ENCODE measurements at places on chromosomes 4 and X. TPM values are rescaled to one million over a fixed set of nuclear protein-coding genes. Genes with fewer than 3 reads are reported as not detected.
A peak's percentile ranks its signal among the peaks of the same experiment; 100 is the strongest.

DNA sequence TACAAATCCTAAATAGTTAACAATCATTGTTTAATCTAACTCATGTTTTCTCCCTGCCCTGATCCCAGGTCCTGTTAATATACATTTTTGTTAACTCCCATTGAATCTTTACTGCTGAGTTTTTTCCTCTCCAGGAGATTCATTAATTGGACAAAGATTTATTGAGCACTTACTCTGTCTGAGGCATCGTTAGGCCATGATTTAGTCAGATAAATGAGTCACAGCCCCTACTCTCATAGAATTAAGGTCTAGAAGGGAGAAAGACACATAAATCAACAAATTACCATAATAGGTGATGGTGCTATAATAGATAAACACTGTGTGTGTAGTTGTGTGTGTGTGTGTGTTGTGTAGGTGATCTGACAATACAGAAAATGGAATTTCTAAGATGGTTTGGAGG is 112.5 kb downstream of the MAPK10 start:
- DNase-seq: no peak

- DNase-seq: peak; percentile 0
Measured at GRCh38 chrX:114152130-114152529, 431.8 kb upstream of the HTR2C start.

DNA sequence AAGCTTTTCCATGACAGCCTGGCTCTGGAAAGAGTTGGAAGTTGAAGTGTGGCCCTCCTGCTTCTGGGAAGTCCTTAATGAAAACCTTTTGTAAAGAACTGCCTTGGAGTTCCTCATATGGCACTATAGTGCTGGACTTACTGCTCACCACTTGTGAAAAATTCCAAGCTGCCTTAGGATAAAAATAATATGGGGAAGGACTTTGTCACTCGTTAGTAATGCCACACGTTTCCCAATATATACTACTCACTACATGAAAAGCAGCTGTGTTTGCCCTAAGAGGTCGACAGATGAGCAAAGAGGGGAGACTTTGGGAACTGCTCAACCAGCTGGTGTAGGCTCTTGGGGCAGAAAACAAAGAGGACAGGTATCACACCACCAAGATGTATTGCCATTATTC is 11.7 kb downstream of the OPHN1 start:
- DNase-seq: no peak

The MAGEB6B gene
- not detected for total RNA-seq

- no peak for DNase-seq
Measured at GRCh38 chr4:154035341-154035740, 246.5 kb upstream of the SFRP2 start.

- no peak for DNase-seq
Measured at GRCh38 chr4:53994382-53995102, 69.9 kb downstream of the CHIC2 start.

DNA sequence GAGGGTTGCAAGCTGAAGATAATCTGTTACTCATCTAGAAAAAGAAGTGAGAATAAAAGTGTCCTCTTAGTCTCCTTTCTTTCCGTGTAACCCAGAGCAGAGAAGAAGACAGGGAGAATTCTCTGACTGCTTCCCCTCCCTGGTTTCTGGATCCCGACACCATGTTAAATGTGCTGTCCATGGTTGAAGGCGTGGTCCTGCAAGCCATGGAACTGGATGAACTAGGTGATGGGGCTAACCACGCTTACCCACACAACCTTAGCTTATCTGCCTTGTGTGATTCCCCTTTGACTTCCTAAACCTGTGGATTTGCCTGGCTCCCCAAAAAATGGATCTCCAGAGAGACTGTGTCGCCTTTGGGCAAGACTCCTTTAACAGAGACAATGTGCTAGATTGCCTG is 907.6 kb downstream of the FSTL5 start:
- no peak for DNase-seq

DNA sequence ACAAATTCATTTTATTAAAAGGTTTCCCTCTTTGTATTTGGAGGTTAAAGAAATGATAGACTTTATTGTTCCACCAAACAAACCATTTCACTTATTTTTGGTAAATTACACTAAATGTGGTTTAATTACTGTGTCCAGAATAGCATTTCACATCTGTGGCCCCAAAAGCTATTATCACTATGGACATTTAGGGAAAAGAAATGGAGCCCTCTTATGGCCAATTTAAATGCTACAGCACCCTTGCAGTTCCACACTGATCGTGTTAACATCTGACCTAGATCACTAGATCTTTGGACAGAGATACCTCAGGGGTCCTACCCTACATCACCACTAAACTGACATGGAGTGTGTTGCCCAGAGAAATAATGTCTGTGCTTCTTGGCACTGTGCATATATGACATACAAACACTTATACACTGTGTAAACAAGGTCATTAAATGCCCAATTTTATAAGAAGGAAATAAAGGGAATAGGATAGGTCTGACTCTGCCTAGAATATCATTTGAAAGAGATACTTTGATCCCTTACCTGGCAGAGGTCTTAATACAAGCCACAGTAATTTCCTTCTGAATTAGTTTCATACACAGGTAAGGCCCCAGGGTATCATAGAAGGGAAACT is 163.9 kb downstream of the KDR start:
- no peak for DNase-seq

DNA sequence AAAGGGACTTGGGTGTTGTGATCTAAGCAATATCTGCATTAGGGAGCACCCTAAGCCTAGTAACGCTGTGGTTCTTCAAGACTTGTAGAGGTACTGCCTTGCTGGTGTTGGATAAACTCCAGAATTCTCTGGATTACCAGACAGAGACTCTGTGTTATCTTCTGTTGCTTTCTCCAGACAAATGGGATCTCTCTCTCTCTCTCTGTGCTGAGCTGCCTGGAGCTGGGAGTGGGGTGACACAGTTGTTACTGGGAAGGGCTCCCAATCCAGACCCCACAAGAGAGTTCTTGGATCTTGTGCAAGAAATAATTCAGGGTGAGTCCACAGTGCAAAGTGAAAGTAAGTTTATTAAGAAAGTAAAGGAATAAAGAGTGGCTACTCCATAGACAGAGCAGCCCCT is 48.8 kb downstream of the MCUB start:
- DNase-seq: no peak

The PCYT1B gene
- not detected for total RNA-seq

GRCh38 chr4:172982151-172982590 is 186.4 kb upstream of the GALNT7 start:
- peak; percentile 70 for DNase-seq

GRCh38 chr4:54473077-54473545 is 184.6 kb upstream of the KIT start:
- no peak for DNase-seq

GRCh38 chr4:125420526-125420925 is 105.8 kb downstream of the FAT4 start:
- no peak for DNase-seq

The OTUD6A gene
- total RNA-seq: not detected

The UGT2A3 gene
- not detected for total RNA-seq

The TIGD4 gene
- not detected for total RNA-seq

DNA sequence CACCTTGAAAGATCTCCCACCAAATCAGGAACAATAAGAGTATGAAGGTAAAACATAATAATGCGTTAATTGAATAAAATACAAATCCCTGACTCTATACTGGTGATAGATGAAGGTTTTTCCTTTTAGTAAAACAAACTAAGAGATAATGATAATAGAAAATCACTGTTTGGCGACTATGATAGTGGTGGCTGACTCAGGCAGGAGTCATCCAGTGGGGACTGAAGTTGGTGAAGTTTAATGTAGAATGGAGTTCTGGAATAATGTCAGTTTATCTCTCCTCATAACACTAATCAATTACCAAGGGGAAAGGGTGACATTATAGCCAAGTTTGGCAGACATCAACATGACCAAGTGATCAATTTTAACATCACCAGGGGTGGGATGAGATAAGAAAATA is 21.3 kb downstream of the ABCG2 start:
- no peak for DNase-seq

GRCh38 chrX:141732031-141732430 is 33.5 kb upstream of the SPANXD start:
- DNase-seq: no peak

The PAPSS1 gene
- 62.3 TPM for total RNA-seq

- no peak for DNase-seq
Measured at GRCh38 chr4:23213198-23213597, 520.5 kb downstream of the GBA3 start.

DNA sequence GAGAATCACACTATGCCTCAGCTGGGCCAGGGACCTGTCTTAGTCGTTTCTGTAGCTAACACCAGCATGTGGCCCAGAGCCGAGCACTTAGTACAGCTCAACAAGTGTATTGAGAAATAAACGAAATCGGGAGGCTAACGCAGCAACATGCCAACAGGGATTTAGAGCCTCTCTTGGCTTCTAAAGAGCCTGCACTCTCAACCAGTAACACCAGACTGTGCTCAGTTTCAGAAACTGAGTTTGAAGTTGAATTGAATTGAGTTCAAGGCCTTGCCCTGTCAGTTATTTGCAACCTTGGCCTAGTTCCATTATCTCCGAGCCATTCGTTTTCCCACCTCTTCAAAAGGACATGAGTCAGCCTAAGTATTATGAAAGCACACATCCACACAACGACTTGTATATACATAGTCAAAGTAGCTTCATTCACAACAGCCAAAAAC is 71.3 kb upstream of the LDB2 start:
- peak; percentile 26 for DNase-seq

GRCh38 chr4:41763729-41764128 is 15.2 kb upstream of the PHOX2B start:
- DNase-seq: no peak

- DNase-seq: no peak
Measured at GRCh38 chr4:8871417-8872401, at the start of gene HMX1. Gene HMX1 (minus strand): TSS chr4:8871839. CDS start chr4:8871614, 225 bp downstream.

- DNase-seq: no peak
Measured at GRCh38 chr4:79489506-79489905, 81.5 kb upstream of the GK2 start.

The ALAS2 gene
- not detected for total RNA-seq

DNA sequence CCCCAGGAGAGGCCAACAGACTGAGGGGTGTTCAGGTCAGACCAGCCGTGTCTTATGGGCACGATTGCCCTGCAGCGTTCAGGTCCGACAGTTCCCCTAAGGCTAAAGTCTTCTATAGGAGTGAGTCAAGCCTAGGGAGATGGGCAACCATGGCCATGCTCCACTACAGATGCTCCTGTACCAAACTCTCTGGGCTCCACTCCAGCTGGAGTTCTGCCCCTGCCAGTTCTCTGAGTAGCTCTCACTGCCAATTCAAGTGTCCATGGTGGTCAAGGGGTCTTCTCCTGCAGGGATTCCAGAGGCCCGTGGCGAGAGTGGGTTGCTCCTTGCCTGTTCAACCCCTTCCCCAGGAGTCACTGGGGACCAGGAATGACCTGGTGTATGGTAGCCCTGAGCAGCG is 38.2 kb downstream of the BEX3 start:
- no peak for DNase-seq

The NWD2 gene
- not detected for total RNA-seq

The VEGFD gene
- total RNA-seq: not detected

DNA sequence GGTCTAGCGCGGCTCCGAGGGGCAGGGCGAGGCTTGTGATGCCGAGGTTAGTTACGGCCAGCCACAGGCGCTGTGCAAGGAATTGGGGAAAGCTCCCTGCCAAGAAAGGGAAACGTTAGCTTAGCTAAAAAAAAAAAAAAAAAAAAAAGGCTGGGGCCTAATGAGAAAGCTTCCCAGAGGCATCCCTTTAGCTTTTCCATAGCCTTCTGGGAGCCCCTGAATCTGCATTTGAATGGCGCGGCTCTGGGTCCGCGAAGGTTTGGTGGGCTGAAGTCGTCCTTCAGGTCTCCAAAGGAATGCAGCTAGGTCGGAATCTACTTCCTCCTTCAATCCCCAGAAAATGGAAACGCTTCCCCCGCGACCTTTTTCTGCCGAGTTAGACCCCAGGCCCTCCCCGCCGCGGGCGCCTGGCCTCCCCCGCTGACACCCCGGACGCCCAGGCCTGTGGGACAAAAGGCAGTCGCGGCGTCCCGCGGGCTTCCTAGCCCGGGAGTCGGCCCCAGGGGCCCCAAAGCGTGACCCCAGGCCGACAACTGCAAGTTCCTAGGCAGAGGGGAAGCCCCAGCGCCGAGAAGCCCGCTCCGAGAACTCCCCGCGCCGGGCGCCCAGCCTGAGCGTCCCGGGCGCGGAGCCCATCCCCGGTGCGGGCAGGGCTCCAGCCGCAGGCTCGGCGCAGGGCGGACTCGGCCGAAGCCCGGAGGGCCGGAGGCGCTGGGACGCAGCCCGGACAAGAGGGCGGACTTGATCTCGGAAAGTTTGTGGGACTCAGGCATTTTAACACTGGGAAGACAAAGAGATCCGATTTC is 605 bp upstream of the FAT1 start:
- DNase-seq: no peak

DNA sequence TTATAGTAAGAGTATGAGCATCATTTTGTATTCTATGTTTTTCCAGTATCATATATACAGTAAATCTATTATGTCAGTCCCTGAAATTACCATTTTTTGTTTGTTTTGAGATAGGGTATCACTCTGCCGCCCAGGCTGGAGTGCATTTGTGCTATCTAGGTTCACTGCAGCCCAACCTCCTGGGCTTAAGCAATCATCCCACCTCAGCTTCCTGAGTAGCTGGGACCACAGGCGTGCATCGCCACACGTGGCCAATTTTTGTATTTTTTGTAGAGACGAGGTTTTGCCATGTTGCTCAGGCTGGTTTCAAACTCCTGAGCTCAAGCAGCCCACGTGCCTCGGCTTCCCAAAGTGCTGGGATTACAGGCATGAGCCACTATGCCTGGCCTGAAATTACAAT is 85.6 kb downstream of the ZNF330 start:
- DNase-seq: no peak

DNA sequence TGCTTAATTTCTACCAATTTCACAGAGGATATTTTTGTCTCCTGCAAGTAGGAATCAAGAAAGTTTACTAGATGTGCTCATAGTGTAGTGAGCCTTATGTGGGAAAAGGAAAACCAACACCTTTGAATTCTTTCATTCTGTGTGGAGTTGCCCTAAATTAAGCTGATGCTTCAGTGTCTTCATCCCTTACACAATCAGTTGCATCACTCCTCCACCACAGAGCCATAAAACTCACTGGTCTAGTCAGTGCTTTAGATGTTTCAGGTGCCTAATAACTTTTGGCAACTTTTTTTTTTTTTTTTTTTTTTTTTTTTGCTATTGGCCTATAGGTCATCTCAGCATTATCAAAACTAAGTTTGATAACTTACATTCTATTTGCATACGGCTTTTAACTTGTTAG is 41.5 kb downstream of the HHIP start:
- DNase-seq: no peak

The ITGB1BP2 gene
- total RNA-seq: 0.74 TPM

- DNase-seq: peak; percentile 87
Measured at GRCh38 chrX:63657821-63658220, 127.2 kb downstream of the ARHGEF9 start.

- no peak for DNase-seq
Measured at GRCh38 chr4:77593993-77594392, 11.6 kb upstream of the CXCL13 start.

The MMAA gene
- 3.0 TPM for total RNA-seq

DNA sequence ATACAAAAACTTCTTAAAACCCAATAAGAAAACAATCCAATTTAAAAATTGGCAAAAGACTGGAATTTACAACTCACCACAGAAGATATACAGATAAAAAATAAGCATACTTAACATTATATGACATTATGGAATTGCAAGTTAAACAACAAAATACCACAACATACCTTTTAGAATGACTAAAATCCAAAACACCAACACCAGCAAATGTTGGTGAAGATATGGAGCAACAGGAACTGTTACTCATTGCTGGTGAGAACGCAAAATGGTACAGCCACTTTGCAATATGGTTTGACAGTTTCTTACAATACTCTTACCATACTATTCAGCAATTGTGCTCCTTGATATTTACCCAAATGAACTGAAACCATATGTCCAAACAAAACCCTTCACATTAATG is 112.4 kb downstream of the ADGRL3 start:
- no peak for DNase-seq

Data from SJSA1 (cell line).